Right hindlimb (tissue), 1 donor: ENCODE measurements at places on chromosomes 6 and 20.

- DNase-seq, result no peak
These were observed 132.6 kb downstream of the PHACTR1 start for GRCh38 chr6:12848964-12849808.

GRCh38 chr20:22887796-22888195 lies 147.3 kb upstream of the SSTR4 start:
- no peak for DNase-seq

- no peak for DNase-seq
These were observed 763 bp downstream of the ZKSCAN8 start for GRCh38 chr6:28142446-28142845.

DNA sequence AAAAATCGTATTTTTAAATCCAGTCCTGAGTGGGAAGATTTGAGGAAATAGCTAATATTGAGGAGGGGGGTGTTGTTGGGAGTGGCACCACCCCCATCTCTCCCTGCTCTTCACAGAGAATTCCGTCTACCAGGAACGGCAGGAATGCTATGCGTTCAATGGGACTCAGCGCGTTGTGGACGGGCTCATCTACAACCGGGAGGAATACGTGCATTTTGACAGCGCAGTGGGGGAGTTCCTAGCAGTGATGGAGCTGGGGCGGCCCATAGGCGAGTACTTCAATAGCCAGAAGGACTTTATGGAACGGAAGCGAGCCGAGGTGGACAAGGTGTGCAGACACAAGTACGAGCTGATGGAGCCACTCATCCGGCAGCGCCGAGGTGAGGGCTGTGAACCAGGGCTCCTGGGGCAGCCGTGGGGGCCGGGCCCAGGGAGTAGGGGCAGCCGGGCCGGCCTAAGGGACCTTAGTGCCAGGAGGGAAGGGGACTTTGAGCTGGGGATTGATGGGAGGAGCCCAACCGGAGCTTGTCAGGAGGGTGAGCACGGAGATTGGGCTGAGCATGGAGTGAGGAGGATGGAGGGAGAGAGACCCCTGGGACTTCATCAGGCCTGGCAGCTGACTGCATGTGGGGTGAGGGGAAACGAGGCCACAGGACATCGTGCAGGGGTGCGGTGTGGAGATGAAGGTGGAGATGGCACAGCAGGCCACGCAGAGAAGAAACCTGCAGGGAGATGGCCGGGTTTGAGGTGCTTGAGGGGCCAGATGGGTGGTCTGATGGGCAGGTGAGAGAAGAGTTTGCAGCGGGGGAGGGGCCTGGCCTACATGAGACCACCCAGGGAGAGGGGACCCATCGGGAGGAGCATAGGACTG lies 41.3 kb downstream of the HLA-DPB1 start:
- DNase-seq, result no peak

- DNase-seq, result no peak
These were observed 703.6 kb upstream of the SLC35B3 start for GRCh38 chr6:9138936-9139335.

DNA sequence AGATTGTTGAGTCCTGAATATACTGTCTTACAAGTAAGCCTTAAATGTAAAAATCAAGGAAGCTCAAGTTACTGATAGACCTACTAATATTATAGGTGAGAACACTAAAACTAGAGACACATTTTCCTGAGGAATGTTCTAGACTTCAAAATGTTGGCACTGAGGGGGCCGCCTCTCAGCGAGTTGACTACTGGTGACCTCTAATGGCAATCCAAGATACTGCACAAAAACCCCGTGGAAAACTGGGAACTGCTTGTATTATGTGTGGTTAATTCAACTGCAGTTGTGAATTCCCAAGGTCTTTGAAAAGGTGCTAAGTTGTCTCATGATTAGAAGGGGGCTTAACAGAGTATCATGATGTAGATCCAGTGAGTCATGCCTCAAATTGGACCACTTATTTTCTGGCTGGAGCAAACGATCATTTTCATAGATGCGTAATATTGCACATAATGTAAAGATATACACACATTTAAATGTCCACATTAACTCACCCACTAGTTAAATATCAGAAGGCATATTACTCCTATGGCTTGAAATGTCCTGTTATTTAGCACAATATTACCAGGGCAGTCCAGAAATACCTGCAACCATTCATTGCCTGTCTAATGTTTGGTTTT lies 336.2 kb downstream of the FOXA2 start:
- DNase-seq, result no peak

GRCh38 chr6:157144859-157145568 lies 178.3 kb downstream of the TMEM242 start:
- no peak for DNase-seq

GRCh38 chr20:38645980-38646858 lies 44.6 kb downstream of the ARHGAP40 start:
- peak; percentile 79 for DNase-seq

GRCh38 chr20:36092398-36093024 lies 62.0 kb upstream of the EPB41L1 start:
- DNase-seq, result peak; percentile 52

DNA sequence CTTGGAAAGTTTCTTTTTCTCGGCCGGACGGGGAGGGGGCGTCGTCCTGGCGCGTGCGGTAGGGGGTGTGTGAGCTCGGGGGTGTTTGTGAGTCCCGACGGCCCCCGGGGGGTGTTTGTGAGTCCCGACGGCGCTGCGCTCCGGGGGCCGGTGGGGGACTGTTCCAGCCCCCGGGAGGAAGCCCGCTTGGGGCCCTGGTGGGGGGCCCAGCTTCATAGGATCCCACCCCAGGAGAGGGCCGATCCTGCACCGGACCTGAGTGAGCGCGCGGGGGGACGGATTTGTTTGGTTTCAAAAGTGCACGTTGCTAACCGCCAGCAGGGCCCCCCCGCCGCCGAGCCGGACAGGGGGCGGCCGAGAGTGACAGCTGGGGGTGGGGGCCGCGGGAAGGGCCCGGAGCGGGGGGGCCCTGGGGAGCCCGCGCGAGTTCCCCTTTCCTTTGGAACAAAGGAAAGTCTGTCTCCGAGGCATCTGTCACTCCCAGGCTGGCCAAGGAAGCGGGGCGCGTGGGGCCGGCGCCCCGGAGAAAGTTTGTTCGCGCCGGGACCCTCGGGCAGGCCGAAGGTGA lies 485 bp downstream of the TGIF2 start:
- DNase-seq, result peak; percentile 72

- no peak for DNase-seq
These were observed 3.4 kb upstream of the NOL7 start for GRCh38 chr6:13611715-13612114.

DNA sequence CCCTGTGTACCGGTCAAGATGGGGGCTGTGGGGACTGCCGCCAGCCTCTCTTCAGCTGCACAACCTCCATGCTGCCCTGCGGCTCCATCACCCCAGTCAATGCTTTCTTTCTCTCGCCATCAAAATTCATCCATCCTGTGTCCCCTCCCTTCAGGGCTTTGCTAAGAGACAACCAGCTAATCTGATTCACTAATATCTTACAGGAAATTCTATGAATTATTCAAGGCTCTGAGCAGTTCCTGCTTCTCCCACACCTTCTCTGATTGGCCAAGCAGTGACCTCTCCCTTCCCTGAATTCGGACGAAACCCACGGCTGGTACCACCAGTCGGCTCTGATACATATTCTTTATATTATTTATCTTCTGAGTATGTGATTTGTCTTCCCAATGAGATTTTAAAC lies 13.8 kb downstream of the ITPR3 start:
- DNase-seq, result no peak

DNA sequence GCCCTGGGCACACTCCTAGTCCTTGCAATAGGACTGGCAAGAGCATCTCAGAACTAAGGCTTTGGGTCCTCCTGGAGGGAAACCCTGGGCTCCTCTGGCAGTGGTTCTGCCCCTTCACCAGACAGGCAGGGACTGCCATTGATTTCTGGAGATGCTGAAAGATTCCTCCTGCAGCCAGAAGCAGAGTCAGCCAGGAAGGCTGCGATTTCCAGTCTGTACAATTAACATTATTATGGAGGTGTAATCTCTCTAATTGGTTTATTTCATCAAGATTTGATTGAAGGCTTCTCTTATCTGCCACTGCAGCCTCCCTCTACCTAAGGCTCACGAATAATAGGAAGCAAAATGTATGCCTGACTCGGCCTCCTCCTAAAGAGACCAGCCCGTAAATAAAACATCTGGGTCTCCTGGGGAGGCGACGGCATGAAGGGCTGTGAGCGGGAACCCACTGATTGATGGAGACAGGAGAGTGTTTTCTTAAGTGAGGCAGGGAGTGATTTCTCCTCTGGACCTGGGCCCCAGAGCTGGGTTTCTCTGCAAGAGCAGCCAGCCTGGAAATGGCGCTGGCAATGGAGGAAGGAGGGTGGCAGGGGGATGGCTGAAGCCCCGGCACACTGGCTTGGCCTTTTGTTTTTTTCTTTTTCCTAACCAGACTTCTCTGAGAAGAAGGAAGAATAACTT lies 689.6 kb downstream of the DHX35 start:
- DNase-seq, result no peak

DNA sequence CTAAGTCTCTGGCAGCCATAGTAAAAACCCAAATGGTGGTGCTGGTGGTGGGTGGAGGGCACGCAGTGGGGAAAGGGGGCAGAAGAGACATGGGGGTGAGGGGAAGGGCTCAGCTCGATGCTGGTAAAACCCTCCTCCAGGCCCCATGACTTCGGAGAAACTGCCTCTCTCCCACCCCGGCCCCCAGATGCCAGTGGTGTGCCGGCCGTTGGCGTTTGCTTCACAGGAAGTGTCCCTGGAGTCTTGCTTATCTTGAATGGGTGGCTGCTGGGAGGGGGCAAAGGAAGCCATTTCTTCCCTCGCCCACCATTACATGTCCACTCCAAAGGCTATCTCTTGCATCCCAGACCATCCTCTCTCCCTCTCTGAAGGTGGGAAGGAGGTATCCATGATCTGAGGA lies 25.4 kb downstream of the VEGFA start:
- DNase-seq, result no peak

DNA sequence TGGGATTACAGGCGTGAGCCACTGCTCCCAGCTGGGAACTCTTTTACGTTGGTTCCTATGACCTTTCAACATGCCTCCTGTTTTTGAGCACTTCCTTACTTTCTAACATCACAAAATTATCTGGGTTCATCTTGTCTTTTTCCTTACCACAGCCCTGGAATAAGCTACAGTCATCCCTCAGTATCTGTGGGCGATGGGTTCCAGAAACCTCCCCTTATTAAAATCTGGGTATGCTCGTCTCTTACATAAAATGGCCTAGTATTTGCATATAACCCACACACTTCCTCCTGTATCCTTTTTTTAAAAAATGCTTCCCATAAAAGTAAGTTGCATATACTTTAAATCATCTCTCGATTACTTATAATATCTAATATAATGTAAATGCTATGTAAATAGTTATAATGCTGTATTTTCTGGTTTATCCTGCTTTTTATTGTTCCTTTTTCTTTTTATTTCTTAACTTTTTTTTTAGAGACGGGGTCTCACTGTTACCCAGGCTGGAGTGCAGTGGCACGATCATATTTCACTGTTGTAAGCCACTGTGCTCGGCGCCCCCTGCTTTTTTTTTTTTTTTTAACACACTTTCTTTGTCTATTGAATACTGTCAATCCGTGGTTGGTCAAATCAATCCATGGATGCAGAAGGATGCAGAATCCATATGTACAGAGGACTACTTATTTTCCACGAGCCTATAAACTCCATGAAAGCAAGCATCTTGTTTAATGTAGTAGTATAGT lies 9.2 kb downstream of the RPF2 start:
- DNase-seq, result no peak

GRCh38 chr6:73004861-73005260 lies 220.4 kb downstream of the KHDC1L start:
- no peak for DNase-seq

GRCh38 chr20:62839816-62840215 lies 21.8 kb downstream of the TCFL5 start:
- no peak for DNase-seq

- no peak for DNase-seq
These were observed 16.9 kb downstream of the TDRD6 start for GRCh38 chr6:46704562-46704961.

- no peak for DNase-seq
These were observed 3.1 kb downstream of the LY6G6D start for GRCh38 chr6:31718265-31718664.

DNA sequence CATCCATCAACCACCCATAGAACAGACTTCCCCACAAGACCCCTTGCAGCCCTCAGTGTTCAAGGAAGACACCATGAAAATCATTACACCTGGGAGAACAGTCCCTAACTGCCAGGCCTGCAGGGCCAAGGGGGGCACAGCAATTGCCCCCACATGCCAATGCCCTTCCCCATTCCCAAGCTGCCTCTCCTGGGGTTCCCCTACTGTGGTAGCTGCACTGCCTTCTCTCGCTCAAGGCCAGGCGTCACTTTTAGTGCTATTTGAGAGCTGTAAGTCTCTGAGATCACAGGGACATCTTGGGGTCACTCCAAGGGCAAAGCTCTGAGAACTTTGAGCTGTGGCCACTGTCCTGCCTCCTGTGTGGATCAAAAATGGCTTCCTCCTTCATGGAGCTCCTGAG lies 6.0 kb upstream of the ACSS1 start:
- DNase-seq, result no peak

DNA sequence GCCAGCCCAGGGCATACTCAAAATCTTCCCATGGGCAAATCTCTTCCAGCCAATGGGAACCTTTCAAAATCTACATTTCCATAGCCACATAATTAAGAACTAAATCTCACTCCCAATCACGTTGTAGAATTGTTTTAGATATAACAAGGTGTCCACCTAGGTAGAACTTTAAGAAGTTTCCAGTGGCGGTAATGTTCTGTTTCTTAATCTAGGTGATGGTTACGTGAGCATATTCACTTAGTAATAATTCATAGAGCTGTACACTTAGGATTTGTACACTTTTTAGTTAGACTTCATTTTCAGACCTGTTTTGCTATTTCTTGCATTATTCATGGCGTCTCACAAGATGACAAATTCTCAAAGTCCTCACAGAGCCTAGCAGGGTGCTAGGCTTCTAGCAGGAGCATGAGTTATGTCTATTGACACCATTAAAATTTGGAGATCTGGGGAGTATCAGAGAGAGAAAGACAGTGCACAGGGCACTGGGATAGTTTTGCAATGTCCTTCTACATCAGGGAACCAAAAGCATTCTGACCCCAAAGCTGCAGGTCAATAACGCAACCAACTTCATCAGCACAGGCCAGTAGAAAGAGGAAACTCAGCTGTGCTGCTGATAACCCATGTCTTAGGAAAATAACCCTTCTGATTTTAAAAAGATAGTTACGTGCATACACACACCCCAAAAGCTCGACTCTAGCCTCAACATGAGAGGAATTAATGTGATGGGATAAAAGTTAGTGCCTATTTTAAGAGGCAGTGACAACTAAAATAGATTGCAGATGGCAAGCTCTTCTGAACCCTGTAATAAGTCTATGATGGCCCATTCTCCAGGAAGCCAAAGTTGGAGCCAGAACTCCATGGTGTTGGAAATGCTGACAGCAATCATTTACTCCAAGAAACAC lies 518.1 kb upstream of the JARID2 start:
- DNase-seq, result no peak

DNA sequence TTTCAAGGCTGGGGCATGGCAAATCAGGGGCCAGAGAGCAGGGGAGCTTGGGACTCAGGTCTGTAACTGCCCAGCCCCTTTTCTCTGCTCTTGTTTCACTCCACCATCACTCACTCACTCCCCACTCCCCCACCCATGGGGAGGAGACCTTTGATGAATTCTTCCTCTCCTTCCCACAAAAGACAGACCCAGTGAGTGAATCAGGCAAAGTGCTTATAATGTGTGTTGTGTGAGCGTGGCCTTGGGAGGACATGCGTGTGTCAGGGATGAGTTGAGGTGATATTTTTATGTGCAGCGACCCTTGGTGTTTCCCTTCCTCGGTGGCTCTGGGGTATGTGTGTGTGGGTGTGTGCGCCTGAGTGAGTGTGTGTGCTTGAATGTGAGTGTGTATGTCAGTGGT lies 1.0 kb upstream of the CUL9 start:
- no peak for DNase-seq

- no peak for DNase-seq
These were observed 161.3 kb downstream of the THBS2 start for GRCh38 chr6:169092375-169092774.

GRCh38 chr20:34475979-34476736 lies 40.1 kb upstream of the DYNLRB1 start:
- peak; percentile 66 for DNase-seq
